Endothelial cell of coronary artery (primary cell): ENCODE measurements at places on chromosomes 16 and 17. TPM values are rescaled to one million over a fixed set of nuclear protein-coding genes. Genes with fewer than 3 reads are reported as not detected.

Gene KRT25
- not detected in 2 replicates for total RNA-seq

Gene TCAP
- total RNA-seq: 0.18 and 0.28 TPM in 2 replicates

Gene NPIPA3
- 0.45 and 0.56 TPM in 2 replicates for total RNA-seq

Gene ZFHX3
- total RNA-seq: 3.1 and 7.0 TPM in 2 replicates

Gene TMEM114
- total RNA-seq: not detected in 2 replicates

Gene FAM171A2
- 4.6 and 9.5 TPM in 2 replicates for total RNA-seq

Gene TNFRSF12A
- total RNA-seq: 136 and 230 TPM in 2 replicates

Gene CYB561
- total RNA-seq: 15.7 and 25.3 TPM in 2 replicates

Gene TMC8
- total RNA-seq: 0.09 TPM in 2 replicates
